ENCODE measurements at places on chromosomes 7 and 10.

DNA sequence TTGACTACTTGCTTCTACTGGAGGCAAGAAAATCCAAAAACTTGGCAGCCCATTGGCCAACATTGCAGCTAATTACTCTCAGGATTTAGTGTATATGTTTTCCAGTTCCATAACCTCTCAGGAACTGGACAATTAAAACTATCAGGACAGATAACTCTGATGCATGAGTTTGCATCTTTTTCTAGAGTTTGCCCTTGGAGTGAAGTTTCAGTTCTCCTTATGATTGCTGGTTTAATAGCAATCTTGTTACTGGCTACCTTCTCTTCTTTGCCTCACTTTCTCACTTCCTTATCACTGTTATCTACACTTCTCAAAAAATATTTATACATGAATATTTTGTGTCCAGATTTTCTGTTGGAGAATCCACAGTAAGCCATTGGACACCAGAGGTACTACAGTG is 735.9 kb downstream of the PCDH15 start:
- no peak for DNase-seq

DNA sequence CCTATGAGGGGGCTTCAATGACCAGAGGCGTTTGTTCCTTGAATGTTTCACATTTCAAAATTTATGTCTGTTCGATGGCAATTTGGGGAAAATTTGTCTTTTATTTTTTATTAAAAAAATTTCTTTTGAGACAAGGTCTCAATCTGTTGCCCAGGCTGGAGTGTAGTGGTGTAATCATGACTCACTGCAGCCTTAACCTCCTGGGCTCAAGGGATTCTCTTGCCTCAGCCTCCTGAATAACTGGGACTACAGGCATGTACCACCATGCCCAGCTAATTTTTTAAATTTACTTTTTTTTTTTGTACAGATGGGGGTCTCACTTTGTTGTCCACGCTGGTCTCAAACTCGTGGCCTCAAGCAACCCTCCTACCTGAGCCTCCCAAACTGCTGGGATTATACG is 39.7 kb downstream of the OTUD1 start:
- DNase-seq = no peak

GRCh38 chr10:73888514-73888913 is 14.2 kb upstream of the CAMK2G start:
- no peak for DNase-seq

GRCh38 chr10:91389636-91390512 is 20.3 kb upstream of the HECTD2 start:
- no peak for DNase-seq

GRCh38 chr10:102312683-102313082 is 67.4 kb downstream of the GBF1 start:
- DNase-seq = no peak

DNA sequence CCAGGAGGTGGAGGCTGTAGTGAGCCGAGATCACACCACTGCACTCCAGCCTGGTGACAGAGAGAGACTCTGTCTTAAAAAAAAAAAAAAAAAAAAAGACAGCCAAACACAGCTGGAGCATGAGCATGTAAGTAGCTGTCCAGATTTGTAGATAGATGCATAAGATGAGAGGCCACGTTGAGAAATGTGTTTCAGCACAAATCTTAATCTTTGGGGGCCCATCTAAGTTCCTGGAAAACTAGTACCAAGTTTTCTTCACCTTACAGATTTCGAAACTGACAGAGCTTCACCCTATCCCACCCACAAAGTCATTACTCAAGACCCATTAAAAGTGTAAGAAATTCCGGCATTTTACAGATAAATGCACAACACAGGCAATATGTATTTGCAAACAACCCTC is 208.2 kb downstream of the PARD3 start:
- DNase-seq = no peak

GRCh38 chr10:49739426-49739825 is 22.7 kb downstream of the OGDHL start:
- DNase-seq = no peak

GRCh38 chr10:30821994-30822692 is 192.6 kb upstream of the LYZL2 start:
- DNase-seq = no peak

GRCh38 chr7:11473220-11473619 is 358.8 kb downstream of the THSD7A start:
- DNase-seq = no peak

GRCh38 chr10:44997105-44997748 is 3.5 kb upstream of the ZNF22 start:
- DNase-seq = no peak

DNA sequence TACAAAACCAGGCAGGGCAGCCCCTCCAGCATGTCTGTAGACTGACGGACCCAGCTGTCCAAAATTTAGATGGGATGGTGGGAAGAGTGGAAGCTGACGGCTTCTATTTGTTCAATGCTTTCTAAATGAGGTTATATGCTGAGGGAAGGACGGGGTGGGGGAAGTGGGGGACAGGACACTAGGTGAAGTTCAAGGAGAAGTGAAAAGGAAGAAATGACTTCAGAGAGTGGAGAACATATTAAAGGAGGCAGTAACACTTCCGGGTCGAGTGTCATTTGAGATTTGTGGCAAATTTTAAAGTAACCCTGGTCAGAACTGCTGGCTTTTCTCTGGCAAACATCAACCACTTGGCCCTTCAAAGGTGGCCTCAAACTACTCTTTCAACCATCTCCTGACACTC is 9.4 kb downstream of the PIP4K2A start:
- DNase-seq = no peak

GRCh38 chr7:4561795-4562194 is 120.3 kb upstream of the FOXK1 start:
- no peak for DNase-seq

GRCh38 chr10:43965033-43965917 is 316.6 kb upstream of the ZNF32 start:
- DNase-seq = no peak

- DNase-seq = no peak
Measured at GRCh38 chr10:75297021-75297599, 61.4 kb upstream of the COMTD1 start.

DNA sequence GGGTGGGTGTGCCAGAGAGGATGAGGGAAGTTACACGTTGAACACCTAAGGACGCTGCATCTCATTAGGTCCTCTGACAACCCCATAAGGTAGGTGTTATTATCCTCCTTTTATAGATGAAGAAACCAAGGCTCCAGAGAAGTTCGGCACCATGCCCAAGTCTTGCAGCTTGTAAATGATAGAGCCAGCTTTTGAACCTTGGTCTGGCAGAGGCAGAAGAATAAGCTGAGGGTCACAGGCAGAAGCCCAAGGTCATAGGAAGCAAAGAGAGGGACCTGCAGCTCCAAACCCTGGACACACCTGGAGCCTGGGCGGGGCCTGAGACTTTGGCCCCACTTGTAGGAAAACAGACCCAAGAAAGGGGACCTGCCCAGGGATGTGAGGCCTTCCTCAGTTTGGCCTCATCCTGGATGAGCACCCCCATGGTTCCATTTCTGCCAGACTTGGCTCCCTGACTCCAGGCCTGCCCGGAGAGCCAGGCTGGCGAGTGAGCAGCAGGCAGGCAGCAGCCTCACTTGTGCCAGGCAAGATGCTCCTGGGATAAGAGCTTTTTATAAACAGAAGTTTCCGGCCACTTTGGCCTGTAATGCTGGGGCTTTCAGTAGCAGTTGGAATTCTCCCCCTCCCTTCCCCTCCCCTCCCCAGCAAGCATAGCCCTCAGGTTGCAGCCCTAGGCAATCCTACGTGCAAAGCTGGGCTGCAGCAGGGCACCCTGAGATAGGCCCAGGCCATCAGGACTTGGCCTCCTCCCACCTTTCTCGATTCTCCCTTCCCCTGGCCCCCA is 2.4 kb downstream of the KCNH2 start:
- no peak for DNase-seq

DNA sequence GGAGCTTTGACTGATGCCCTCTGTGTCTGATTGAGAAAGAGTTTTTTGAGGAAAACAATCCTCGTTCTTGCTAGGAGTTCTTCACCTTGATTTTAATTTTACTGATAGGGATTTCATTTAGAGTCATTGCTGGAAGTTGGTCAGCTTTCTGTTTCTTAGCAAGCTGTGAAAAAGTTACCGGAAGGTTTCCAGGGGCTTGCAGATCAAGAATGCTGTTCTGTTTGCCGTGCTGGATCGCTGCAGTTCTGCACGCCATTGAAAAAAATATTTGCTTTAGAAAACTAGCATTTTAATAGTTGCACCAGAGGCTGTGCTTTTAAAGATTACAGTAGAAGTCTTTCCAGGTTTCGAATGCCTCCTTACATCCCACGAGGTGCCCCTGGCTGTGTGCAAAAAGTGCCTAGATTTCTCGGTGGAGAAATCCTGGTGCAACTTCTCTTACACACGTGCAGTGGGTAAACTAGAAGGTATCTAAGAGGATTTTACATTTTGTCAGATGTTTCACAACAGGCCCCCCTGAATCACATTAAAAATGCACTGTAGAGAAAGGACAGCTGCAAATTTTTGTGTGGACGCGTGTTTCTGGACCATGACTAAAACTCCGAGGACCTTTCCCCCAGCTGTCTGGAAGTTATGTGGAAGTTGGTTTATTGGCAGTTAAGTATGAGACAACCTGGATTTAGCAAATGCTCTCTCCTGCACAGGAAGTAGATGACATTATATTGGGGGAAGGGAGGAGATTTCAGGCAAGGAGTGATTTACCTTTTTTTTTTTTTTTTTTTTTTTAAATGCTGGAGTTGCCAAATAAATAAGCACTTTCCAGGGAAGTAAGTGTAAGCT is 5.8 kb downstream of the TCF7L2 start:
- DNase-seq = no peak

GRCh38 chr10:131881104-131881880 is 19.5 kb upstream of the PPP2R2D start:
- DNase-seq = no peak

DNA sequence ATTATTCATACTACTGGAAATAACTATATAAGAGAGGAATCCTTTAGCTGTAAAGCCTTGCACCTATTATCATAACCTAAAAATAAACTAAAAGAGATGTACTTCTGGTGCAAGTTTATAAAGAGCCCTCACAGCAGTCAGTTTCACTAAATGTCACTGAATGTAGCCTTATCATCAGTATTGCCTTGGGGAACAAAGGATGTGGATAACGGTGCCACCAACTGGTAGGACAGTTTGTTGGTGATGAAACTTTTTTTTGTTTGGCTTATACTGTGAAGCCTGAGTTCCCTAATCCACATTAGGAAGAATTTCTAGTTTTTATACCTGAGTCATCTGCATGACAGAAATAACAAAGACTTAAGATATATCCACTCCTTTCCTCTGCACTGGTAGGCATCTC is 117.9 kb upstream of the COL1A2 start:
- no peak for DNase-seq

DNA sequence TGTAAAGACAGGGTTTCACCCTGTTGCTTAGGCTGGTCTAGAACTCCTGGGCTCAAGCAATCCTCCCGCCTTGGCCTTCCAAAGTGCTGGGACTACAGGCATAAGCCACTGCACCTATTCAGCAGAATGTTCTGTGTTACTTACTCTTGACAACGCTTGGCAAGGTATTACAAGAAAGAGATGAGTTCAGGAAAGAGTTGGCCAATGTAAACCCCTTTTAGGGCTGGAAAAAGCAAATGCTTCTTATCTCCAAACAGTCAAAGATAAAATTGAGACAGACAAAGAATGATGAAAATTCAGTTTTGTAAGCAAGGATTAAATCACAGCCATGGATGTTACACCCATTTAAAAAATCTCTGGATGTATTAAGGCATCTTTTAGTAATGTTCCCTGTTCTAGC is 114.0 kb upstream of the PODXL start:
- DNase-seq = no peak

DNA sequence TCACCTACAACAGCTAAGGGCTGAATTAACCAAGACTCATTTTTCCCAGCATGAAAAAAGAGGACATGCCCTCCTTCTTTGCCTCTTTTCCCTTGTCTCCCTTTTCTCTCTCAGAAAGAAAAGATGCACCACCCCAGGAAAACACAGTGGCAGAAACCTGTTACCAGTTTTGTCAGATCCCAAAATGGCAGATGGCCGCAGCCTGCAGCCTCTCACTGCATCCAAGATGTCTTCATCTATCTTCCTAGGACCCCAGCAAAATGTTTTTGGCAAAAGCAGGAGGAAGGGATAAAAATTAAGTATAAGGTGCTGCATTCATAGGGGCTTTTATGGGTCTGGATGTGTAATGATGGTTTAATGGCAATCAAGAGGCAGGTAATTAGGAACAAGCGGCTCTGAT is 266.6 kb upstream of the NPVF start:
- DNase-seq = no peak

DNA sequence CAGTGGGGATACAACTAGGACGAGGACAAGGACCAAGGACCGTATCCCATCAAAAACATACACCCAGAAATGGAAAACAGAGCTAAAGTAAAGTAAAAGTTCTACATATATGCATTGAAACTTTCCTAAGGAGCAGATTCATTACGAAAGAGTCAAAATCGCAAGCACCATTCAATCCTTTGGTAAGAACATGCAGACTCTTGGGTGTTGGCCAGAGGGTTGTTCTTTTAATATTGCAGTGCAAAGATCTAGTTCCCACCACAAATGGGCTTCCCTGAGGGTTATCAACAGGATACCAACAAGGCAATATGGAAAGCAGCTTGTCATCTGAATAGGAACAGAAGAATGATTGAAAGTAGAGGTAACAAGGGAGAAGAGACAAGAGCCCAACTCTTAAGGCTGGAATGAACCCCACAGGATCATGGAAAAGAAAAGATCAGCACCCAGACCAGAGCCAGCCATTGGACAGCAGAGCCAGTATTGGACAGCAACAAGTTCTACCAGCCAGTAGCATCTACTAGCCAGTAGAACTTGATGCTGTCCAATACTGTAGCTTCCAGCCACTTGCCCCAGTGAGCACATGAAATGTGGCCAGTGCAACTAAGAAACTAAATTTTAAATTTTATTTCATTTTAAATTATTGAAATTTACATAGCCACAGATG is 66.0 kb downstream of the OSBPL3 start:
- no peak for DNase-seq

- DNase-seq = no peak
Measured at GRCh38 chr7:1015196-1016121, 28.9 kb upstream of the GPR146 start.

GRCh38 chr7:149598721-149599308 is 101.2 kb upstream of the ZNF746 start:
- no peak for DNase-seq

GRCh38 chr7:24778543-24779282 is 21.4 kb upstream of the GSDME start:
- DNase-seq = no peak

DNA sequence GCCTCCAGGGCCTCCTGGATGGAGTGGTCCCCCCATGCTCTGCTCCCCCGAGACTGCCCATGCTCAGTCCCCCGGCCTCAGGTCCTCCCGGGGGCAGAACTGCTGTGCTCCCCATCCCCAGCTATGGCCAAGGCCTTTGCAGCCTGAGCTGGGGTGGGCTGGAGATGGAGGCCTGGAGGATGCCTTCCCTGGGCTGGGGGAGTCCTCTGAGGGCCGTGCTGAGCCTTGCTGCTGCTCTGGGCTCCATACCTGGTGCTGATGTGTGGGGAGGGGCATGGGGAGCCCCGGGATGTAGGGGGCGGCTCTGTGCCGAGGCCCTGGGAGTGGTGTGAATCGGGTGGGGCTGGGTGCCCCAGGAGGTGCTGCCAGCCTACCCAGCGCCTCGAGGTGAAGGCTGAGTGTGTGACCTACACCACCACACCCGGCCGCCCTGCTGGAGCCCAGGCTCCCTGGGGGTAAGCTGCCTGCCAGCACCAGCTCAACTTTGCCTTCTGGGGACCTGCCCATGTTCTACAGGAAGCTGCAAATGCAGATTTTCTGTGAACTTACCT is 109.5 kb downstream of the UNCX start:
- DNase-seq = no peak

GRCh38 chr7:154517768-154518167 is 465.6 kb downstream of the DPP6 start:
- no peak for DNase-seq

- DNase-seq = peak; percentile 65
Measured at GRCh38 chr10:13299437-13300287, at the start of gene PHYH. TSS of gene PHYH (minus strand) at chr10:13300064. CDS start at chr10:13300042, 22 bp downstream.

- DNase-seq = no peak
Measured at GRCh38 chr10:126781450-126782216, 111.1 kb upstream of the C10orf90 start.

All from stimulated activated CD8-positive, alpha-beta memory T cell treated with anti-CD3 and anti-CD28 coated beads, Interleukin-15, amount 100 ng/mL, for 48 hours (primary cell).